Mucosa of gallbladder (tissue), 1 donor: ENCODE measurements at places on chromosomes 7 and 10. TPM values are rescaled to one million over a fixed set of nuclear protein-coding genes. Genes with fewer than 3 reads are reported as not detected.

- no peak for DNase-seq
Observed at GRCh38 chr10:46248651-46249146, 38.1 kb upstream of the ANTXRL start.

- no peak for DNase-seq
Observed at GRCh38 chr7:1663223-1663622, 6.9 kb upstream of the ELFN1 start.

- no peak for DNase-seq
Observed at GRCh38 chr10:87622314-87623004, 37.2 kb upstream of the PAPSS2 start.

HBP1 gene
- total RNA-seq = 67.5 TPM

DNA sequence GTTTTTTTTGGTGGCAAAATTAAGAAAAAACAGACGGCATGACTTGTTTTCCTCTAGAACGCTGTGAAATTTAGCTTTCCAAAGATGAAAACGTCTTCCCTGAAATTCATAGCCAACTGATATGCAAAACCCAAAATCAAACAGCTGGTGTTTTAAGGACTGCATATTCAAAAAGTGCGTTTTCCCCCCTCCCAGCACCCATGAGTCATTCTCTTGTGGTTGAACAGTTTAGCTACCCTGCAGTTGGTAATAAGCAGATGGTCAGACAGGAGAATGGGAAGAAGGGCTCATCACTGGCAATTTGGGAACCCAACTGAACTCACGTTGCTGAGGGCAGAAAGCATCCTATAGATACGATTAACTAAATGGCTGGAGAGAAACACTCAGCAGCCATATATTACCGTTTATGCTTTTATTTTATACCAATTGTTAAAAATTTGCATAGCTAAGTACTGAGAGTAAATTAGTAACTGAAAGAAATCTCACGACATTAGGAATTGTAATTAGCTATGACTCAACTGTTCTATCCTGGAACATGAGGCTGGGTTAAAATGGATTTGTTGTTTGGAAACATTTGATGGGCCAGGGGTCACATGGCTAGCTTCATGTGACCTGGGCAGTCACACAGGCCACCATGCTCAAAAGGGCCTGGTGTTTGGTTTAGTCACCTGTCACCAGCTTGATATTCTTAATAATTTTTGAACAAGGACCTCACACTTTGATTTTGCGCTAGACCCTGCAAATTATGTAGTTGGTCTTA lies 343.1 kb downstream of the PHTF2 start:
- no peak for DNase-seq

SFTPA1 gene
- 7.0 TPM for total RNA-seq

DNA sequence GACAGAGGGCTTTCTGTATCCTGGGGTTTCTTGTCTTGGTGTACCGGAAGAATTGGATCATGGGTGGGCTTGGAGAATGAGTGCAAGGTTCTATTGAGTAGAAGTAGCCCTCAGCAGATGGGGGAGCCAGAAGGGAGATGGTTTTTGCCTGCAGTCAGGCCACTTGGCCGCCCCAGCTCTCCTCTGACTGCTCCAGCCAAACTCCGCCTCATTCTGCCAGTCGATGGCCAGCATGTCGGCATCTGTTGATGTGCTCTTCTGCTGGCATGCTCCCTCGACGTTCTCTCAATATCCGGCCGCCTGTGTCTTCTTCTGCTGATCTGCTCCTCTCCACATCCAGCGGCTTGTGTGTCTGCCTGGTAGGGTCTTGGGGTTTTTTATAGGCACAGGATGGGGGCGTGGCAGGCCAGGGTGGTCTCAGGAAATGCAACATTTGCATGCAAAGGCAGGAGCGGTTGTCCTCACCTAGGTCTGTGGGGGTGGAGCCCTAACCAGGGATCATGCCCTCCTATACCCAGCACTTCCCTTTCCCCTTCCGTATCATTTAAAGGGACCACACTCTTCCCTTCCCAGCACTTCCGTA lies 40.2 kb upstream of the TNS3 start:
- no peak for DNase-seq

ALOX5 gene
- 25.8 TPM for total RNA-seq

SLC16A9 gene
- total RNA-seq = 5.6 TPM
